Activated T-cell treated with anti-CD3 and anti-CD28 coated beads, Interleukin-2, amount 50 U/mL, for 1 hour (primary cell): ENCODE measurements at places on chromosomes 7 and 10.

GRCh38 chr10:94223702-94224370 is 138.9 kb downstream of the NOC3L start:
- DNase-seq: no peak

GRCh38 chr10:112951359-112952281 is 1.6 kb downstream of the TCF7L2 start:
- peak; percentile 48 for DNase-seq

DNA sequence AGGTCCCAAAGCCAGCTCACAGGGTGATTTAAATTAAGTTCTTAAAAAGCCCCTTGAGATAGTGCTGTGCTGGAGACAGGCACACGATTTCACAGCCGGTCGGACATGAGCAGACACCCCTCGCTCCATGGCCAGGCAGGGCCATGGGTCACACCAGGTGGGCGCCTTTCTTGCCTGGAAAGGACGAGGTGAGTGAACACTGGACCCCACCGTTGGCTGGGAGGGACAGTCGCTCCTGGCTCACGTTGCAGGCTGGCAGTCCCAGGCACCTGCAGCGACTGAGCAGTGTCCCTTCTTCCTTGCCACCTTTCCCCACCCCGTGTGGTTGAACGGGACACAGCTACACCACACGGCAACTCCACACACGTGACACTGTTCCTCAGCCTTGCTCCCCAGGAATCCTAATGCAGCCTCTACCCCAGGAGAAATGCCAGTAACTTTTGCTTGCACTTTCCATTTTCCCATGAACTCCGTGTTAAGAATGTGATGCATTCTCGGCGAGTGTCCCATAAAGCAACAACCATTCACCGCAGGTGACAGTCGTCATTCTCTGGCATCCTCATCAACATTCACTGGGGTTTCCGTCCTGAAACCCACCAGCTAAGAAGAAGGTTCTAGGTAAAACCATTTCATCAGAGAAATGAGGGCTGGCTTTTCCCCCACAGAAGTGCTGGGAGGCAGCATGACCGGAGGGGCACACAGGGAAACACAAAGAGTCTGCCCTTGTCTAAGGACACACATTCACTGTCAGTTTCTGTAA is 217.4 kb downstream of the ZMYND11 start:
- no peak for DNase-seq

GRCh38 chr10:28686835-28687682 is 9.7 kb downstream of the BAMBI start:
- DNase-seq: no peak

DNA sequence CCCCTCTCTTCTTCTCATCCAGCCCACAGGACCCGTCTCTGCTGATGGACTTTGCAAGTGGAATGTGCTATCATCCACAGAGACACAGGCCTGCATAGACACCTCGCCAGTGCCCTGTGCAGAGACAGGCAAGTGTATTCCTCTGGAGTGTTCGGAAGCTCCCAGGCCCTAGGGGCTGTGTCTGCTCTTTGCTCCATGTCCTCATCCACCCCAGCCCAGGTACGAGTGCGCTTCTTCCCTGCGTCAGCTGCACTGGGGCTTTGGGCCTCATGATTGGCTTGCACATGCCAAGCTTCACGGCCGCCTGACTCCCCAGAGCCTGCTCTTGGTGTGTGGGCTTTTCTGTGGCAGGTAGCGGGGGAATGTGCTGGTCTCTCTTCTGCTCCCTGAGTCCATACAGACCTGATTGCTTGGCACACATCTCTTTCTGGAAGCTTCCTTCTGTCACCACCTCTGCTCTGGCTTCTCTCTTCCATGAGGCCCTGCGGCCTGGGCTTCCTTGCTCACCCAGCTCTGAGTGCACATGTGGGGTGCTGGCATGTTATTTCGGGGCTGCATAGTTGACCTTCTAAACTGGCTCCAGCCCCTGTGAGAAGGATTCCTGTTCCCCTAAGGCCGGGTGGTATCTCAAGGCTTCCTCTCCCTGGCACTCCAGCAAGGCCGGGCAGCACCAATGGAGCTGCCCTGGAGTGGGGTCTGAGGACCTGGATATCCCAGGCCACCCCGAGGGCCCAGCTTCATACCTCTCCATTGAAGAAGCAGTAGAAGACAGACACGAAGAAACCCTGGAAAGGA is 27.8 kb downstream of the CRHR2 start:
- no peak for DNase-seq

- DNase-seq: no peak
These were observed 99.3 kb downstream of the DGKI start for GRCh38 chr7:137747359-137748031.

GRCh38 chr10:59374916-59375315 is 12.6 kb upstream of the FAM13C start:
- no peak for DNase-seq

- DNase-seq: no peak
These were observed 421.5 kb upstream of the LRRN3 start for GRCh38 chr7:110669410-110669809.

DNA sequence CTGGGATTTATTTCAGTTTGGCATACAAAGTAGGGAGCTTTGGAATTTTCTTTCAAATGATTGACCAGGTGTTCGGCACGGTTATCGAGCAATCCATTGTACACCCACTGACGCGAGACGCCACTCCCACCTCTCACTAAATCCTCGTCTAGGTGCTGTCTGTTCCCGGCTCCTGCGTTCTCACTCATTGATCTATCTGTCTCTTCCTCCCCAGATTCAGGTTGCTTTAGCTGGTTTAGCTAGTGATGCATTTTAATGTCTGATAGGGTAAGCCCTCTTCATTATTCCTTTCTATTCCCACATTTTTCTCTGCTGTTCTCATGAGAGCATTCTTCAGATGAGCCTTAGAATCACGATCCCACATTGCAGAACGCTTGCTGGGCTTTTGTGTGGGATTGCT is 91.7 kb downstream of the ELFN1 start:
- DNase-seq: no peak

- DNase-seq: no peak
These were observed 73.1 kb downstream of the EMX2 start for GRCh38 chr10:117615649-117616048.

DNA sequence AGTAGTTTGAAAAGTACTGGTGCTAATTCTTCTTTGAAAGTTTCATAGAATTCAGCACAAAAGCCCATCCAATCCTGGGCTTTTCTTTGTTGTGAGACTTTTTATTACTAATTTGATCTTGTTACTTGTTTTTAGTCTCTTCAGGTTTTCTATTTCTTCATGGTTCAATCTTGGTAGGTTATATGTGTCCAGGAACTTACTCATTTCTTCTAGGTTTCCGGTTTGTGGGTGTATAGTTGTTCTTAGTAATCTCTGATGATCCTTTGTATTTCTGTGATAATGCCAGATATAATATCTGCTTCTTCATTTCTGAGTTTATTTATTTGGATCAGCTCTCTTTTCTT is 147.5 kb downstream of the RTKN2 start:
- DNase-seq: no peak

GRCh38 chr7:73515178-73515577 is 6.9 kb downstream of the BAZ1B start:
- DNase-seq: no peak

DNA sequence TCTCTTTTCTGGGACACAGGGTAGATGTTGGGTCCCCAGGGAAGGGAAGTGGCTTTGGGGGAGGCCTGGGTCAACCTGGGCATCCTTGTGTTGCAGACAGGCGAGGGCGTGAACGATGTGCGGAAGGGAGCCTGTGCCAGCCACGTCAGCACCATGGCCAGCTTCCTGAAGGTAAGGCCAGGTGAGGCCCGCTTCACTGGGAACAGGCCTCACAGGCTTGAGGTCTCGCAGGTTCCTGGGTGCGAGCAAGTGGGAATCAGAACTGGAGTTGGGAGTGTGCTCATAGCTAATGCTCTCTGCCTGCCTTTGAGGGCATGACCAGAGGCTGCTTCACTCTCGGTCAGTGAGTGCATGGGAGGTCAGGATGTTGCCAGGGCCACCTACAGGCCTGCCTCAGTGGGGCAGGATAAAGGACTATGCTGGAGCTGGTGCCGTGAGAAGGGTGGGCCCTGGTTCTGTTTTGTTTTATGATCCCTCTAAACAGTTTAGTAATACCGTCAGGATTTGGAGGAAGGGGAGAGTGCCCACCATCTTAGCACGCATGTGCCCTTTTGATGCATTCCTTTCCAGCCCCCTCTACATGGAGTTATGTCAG is 8.4 kb downstream of the DBNL start:
- DNase-seq: peak; percentile 12

GRCh38 chr10:4506095-4506494 is 319.9 kb upstream of the AKR1E2 start:
- DNase-seq: no peak

GRCh38 chr7:117347962-117348672 is 25.3 kb upstream of the WNT2 start:
- DNase-seq: no peak

DNA sequence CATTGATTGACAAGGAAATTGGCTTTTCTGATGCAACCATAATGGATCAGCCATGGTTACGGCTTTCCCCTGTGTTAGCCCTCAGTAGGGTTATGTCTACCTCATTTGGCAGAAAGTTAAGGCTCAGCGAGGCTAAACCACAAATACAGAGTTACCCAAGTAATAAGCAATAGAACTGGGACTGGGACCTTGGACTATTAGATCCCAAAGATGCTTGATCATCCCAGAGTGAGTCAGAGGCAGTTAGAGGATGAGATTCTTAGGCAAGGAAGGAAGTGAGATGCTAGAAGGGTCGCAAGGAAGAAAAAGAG is 401.4 kb downstream of the TNS3 start:
- DNase-seq: no peak

GRCh38 chr10:12605580-12606405 is 256.4 kb downstream of the CAMK1D start:
- DNase-seq: peak; percentile 62

- DNase-seq: no peak
These were observed 57.5 kb downstream of the MDFIC start for GRCh38 chr7:114979388-114979787.

DNA sequence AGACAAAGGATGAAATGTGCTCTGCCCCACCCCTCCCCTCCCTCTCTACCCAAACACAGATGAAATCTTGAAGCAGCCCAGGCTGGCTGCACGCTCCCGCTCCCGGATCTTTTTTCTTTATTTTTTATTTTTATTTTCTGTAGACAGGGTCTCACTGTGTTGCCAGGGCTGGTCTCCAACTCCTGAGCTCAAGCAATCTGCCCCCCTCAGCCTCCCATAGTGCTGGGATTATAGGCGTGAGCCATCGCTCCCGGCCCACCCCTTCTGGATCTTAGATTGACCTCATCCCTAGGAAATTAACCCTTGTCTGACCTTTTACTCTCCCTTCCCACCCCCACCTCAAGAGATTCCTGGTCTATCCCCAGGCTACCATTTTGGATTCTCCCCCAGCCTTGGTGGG is 14.3 kb downstream of the TACR2 start:
- no peak for DNase-seq
